ENCODE measurements at places on chromosomes 2 and 18.

DNA sequence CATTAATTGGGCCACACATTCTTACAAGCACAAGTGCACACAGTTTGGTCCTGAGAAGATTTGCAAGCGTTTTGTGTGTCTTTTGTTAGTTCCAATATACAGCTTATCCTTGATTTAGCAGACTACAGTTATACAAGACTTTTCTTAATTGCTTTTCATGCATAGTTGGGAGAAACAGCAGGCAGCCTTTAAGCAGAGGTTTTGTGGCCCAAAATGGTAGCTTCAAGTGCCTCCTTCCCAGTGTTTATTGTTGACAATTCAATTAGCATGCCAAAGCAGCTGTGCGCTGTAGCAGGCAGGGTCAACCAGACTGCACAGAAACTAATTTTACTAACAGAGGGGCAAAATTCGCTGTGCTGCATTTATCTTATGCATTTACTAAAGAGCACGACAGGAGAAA is 47.5 kb downstream of the FRZB start:
- no peak for DNase-seq

DNA sequence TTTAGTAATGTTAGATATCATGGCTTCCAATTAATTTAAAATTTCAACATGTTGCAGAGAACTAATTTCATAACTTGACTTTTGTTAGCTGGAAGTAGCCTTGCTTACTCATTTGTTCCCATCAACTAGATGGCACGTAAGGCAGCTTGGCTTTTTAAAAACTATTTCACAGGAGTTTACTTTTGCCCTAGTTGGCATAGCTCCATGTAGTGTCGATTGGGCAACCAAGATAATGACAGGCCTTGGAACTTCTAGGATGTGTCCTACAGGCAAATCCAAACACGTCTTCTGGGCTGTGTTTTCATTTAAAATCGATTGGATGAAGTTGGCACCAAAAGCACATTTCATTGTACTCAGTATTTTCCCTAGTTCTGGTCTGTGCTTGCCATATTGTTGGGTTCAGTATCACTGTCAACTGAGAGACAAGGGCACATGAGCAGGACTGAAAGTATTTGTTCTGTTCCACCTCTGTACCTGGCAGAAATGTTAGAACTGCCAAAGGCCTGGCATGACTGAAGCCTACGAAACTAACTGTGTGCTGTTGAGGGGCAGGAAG is 29.4 kb downstream of the HADHB start:
- DNase-seq = no peak

- no peak for DNase-seq
These were observed 548.5 kb upstream of the SLC8A1 start for GRCh38 chr2:41000374-41000773.

- DNase-seq = no peak
These were observed 261.8 kb downstream of the SPAG16 start for GRCh38 chr2:213545964-213546475.

DNA sequence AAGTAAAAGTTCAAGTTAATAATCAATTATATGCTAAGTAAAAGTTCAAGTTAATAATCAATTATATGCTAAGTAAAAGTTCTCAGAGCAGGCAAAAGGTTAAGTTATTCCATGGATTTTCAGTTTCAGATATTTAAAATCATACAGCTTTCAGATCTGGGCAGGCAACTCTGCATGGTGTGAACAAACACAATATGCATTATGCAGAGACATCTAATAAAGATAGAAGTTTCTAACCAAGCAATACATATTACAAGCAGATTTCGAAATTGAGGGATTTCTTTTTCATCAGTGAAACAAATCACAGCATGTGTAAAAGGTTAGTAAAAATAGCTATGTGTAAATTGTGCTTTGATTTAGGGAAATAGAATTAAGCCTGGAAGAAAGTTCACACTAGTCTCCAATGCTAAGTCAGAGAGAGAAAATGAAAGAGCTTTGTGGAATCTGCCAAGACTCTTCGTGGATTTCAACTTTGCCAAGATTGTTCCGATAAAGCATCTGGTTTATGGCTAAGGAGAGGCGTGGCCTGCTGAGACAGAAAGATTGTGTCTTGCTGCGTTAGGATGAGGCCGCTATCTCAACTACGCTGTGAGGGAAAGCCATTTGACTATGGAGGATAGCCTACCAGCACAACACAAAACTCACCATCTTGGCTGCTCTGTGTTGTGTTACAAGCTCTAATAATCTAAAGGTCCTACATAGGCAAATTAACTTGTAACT is 60.1 kb upstream of the SLC16A14 start:
- DNase-seq = no peak

- DNase-seq = no peak
These were observed 82.1 kb downstream of the MAP3K20 start for GRCh38 chr2:173157676-173158293.

DNA sequence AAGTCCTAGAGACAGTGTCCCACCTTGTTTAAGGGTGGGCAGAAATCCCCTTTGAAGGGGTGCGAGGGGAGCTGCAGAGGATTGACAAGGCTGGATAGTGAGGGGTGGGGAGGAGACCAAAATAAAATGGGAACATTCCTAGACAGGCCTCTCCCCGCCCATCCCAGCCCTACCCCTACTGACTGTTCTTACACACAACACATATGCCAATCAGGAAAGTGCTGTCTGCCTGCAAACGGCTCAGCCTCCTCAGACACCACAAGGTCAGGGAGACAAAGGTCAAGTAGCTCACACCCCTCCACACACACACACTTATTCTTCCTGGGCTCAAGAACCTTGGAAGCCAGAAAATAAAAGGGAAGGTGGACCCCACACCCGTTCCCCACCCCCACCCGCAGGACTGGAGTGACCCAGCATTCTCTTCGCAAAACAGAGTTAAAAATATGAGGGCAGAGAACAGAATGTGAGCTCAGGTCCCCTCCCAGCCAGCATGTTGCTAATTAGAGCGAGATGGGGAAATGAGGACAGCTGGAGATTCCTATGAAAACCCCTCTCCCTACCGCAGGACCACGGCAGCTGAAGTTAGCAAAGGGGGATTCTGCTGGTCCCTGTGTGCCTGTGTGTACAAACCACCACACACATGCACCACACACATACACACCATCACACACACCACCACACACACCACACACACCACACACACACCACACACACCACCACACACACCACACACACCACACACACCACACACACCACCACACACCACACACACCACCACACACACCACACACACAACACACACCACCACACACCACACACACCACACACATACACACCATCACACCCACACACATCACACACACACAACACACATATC is 197.8 kb downstream of the TNS1 start:
- DNase-seq = no peak

- no peak for DNase-seq
These were observed 147.0 kb downstream of the GCA start for GRCh38 chr2:162490761-162491470.

- DNase-seq = no peak
These were observed 1278.4 kb upstream of the PIK3C3 start for GRCh38 chr18:40676668-40677067.

DNA sequence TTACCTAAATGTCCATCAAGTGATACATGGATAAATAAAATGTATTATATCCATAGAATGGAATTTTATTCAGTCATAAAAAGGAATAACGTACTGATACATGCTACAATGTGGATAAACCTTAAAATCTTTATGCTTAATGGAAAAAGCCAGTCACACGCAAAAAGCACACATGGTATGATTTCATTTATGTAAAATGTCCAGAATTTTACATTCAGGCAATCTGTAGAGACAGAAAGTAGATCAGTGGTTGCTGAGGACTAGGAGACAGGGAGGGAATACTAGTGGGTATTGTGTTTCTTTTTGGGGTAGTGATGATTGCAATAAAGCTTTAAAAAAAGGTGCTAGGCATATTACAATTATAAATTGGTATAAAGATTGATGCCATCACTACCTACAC is 30.7 kb upstream of the CD302 start:
- DNase-seq = no peak

GRCh38 chr18:43533371-43533770 is 256.1 kb upstream of the SYT4 start:
- DNase-seq = no peak

- no peak for DNase-seq
These were observed 58.6 kb downstream of the ZEB2 start for GRCh38 chr2:144461308-144461766.

GRCh38 chr2:232457121-232458011 is 1.4 kb downstream of the ALPI start:
- DNase-seq = no peak

DNA sequence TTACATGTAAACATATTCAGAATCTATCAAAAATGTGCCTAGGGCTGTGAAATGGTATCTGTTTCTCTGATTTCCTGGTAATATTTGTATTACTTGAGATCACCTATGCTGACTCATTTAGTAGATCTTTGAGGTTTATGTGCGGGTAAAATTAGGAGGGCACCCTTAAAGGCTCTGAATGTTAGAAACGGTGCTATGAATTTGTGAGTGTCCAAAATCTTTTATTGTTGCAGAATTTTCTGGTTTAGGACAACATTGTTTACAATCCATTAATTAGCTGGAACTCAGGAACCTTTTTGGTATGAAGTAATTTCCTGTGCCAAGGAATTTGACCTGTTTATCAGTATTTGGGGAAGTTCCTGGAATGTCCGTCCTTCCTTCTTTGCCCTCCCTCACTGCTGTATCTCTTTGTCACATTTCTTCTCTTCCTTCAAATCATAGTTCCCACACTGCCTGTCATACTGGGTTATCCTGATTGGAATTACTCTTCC is 130.5 kb downstream of the TANC1 start:
- no peak for DNase-seq

DNA sequence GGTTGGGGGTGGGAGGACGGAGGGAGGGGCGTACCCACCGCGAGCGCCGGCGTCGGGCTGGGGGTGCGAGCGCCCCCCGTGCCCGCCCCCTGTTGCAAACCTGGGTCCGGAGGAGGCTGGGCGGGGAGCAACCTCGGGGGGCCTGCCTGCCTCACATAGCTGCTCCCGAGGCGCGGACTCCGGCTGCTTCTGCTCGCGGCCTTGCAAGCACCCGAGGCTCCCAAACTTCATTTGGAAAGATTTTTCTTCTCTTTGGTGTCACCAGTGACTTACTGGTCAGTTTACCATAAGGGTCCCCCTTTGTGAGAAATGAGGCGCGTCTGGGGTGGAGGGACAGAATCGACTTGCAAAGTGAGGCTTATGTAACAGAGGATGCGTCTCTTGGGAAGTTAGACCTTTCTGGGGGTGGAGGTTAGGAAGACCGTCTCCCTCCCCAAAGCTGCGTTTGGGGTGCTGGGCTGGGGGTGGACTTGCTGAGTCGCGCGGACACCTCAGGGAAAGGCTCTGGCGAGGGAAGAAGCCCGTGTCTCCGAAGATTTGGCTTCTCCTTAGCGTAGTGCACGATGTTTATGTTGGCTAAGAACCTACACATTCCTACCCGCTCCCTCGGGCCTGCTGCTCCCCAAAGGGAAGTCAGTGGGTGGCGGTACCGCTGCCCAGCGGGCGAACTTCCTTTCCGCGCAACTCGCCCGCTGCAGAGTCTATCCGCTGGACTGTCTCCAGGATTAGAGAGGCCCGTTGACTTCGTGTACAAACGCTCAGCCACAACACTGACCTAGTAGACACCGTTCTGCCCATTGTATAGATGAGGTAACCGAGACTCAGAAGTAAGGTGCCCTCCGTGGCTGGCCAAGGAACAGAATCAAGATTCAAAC is 559 bp downstream of the TMEM37 start:
- DNase-seq = no peak

GRCh38 chr18:55453186-55453585 is 134.8 kb downstream of the TCF4 start:
- no peak for DNase-seq

DNA sequence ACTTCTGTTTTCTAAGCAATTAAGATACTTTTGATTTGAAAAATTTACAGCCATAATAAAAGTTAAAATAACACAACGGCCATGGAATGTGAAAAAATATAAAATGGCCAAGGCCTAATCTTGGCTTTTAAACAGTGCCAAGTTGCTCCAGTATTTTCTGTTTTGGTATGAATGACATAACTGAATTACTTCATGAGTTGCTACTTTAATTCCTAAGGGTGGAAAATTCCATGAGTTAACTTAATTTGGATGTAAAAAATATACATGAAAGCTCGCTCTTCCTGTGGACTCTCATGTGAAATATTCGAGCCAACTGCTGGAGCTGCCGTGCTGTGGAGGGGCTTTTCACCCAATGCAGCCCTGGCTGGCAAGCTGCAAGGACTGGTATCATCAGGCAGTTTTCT is 286.0 kb upstream of the CCDC68 start:
- DNase-seq = no peak
